ENCODE measurements at places on chromosomes 2 and 18. TPM values are rescaled to one million over a fixed set of nuclear protein-coding genes. Genes with fewer than 3 reads are reported as not detected.

The CXCR1 gene
- total RNA-seq, result not detected

GRCh38 chr2:55311444-55311870 is 42.4 kb upstream of the MTIF2 start:
- no peak for DNase-seq

The DSG4 gene
- not detected for total RNA-seq

The C2orf80 gene
- total RNA-seq, result not detected

The TANC1 gene
- total RNA-seq, result 0.34 TPM

- DNase-seq, result no peak
Observed at GRCh38 chr18:36454848-36455458, 157.4 kb downstream of the FHOD3 start.

- DNase-seq, result no peak
Observed at GRCh38 chr2:196379600-196379999, 208.2 kb upstream of the STK17B start.

DNA sequence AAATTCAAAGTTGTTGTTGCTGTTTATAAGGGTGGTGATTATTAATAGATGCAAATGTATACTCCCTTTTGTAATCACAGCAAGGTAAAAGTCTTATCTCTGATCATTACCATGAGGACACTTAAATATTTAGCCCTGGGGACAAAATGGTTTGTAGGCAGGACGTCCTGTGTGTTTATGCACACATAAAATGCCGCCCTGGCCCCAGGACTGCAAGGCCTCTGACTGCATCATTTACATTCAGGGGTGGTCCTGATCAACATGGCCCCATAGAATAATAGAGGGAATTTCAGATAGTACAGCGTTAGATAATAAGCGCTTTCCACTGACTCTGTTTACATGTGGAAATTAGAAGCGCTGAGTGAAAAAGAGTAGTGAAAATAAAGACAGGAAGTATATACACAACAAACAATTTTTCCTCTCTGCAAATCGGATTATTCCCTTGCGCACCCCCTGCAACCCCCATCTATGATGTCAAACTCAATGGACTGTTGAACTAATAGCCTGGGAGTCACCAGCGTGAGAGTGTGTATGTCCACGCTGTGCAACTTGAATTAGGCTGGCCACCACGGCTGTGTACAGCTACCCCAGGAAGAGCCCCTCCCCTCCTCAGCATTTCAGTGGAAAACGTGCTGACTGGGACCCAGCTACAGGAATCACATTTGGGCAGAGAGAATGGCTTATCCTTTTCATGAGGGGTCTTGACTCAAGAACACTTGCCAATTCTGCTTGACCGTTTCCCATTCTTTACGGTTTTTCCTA is 291.5 kb downstream of the SOX11 start:
- no peak for DNase-seq

The PLEKHA3 gene
- total RNA-seq, result 29.3 TPM

The SGPP2 gene
- total RNA-seq, result 10.6 TPM

GRCh38 chr2:20617081-20617575 is 33.8 kb downstream of the HS1BP3 start:
- DNase-seq, result no peak

GRCh38 chr2:158242280-158242679 is 140.6 kb downstream of the UPP2 start:
- DNase-seq, result no peak

- no peak for DNase-seq
Observed at GRCh38 chr2:152200565-152201465, 25.3 kb upstream of the STAM2 start.
